Daoy (cell line): ENCODE measurements at places on chromosomes 11 and 22. TPM values are rescaled to one million over a fixed set of nuclear protein-coding genes. Genes with fewer than 3 reads are reported as not detected.

The TPBGL gene
- total RNA-seq: not detected in 2 replicates

The SLC22A8 gene
- not detected in 2 replicates for total RNA-seq

The VWCE gene
- total RNA-seq: not detected in 2 replicates

The MAPK8IP1 gene
- total RNA-seq: 6.6 and 8.5 TPM in 2 replicates

The MS4A4A gene
- not detected in 2 replicates for total RNA-seq

The MMP7 gene
- 4.7 and 5.9 TPM in 2 replicates for total RNA-seq

The MALAT1 gene
- total RNA-seq: 452 and 478 TPM in 2 replicates

The MCM5 gene
- 145 and 179 TPM in 2 replicates for total RNA-seq

The P2RY2 gene
- 0.74 TPM in 1 of 2 replicates, not detected in the other for total RNA-seq

The SMDT1 gene
- total RNA-seq: 6.5 and 17.8 TPM in 2 replicates

The PLXNB2 gene
- 35.8 and 42.4 TPM in 2 replicates for total RNA-seq

The SOX10 gene
- total RNA-seq: not detected in 2 replicates

The KDM4E gene
- not detected in 2 replicates for total RNA-seq

The TBX10 gene
- total RNA-seq: not detected in 2 replicates

The DDIAS gene
- total RNA-seq: 18.2 and 21.4 TPM in 2 replicates

The WNT11 gene
- total RNA-seq: 1.4 and 4.6 TPM in 2 replicates

The SLC22A6 gene
- not detected in 2 replicates for total RNA-seq

The HTR3B gene
- total RNA-seq: not detected in 2 replicates

The TSSC4 gene
- total RNA-seq: 50.1 and 73.7 TPM in 2 replicates

The NXPE2 gene
- total RNA-seq: not detected in 2 replicates

The PKP3 gene
- 7.3 and 22.9 TPM in 2 replicates for total RNA-seq

The MPEG1 gene
- total RNA-seq: not detected in 2 replicates

The ANGPTL5 gene
- total RNA-seq: not detected in 2 replicates

The SLC22A9 gene
- not detected in 2 replicates for total RNA-seq

The C22orf42 gene
- total RNA-seq: not detected in 2 replicates

The FAR1 gene
- 47.1 and 52.7 TPM in 2 replicates for total RNA-seq

The PTH gene
- not detected in 2 replicates for total RNA-seq

The TM7SF2 gene
- total RNA-seq: 3.2 and 4.0 TPM in 2 replicates

The SYT8 gene
- total RNA-seq: not detected in 2 replicates

The NPTXR gene
- total RNA-seq: 1.5 and 3.7 TPM in 2 replicates

The VPREB1 gene
- not detected in 2 replicates for total RNA-seq

The PKNOX2 gene
- total RNA-seq: 0.54 and 1.4 TPM in 2 replicates
